ENCODE measurements at places on chromosomes 4 and X.

- DNase-seq, result no peak
Observed at GRCh38 chr4:1192493-1193205, 20.3 kb upstream of the SPON2 start.

DNA sequence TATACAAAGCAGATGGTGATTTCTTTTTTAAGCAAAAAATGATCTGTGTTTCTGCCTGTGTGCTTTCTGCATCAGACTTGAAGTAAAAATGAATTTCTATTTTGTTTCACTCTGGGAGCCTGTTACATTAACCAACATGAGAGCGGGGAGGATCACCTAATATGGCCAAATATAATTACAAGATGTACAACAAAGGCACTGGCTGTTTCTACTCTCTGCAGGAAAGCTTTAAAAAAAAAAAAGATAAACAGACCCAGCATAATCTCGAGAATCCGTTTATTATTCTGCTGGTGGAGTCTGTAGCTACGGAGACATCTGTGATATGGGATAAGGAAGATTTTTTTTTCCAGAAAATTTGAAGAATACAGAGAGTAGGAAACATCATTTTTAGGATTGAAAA is 103.6 kb downstream of the COMMD8 start:
- DNase-seq, result no peak

- DNase-seq, result no peak
Observed at GRCh38 chrX:44908153-44908552, 35.2 kb downstream of the KDM6A start.

- DNase-seq, result no peak
Observed at GRCh38 chr4:3688018-3688998, 77.9 kb upstream of the ADRA2C start.

DNA sequence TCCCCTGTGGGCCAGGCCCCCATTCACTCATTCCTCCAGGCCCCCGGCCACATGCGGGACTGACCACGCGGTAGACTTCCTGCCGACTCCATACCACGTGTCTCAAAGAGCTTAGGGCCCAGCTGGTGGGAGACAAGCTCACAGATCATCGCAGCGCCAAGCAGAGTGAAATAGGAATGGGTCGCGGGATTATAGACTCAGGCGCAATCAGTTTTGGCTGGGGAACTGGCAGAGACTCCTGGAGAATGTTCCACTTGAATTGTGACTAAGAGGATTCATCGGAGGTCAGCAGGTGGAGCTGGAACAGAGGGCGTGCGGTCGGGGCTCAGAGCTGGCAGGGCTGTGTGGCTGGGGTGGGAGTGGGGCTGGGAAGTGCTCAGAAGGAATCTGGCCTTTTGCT is 15.6 kb downstream of the ATP2B3 start:
- no peak for DNase-seq

DNA sequence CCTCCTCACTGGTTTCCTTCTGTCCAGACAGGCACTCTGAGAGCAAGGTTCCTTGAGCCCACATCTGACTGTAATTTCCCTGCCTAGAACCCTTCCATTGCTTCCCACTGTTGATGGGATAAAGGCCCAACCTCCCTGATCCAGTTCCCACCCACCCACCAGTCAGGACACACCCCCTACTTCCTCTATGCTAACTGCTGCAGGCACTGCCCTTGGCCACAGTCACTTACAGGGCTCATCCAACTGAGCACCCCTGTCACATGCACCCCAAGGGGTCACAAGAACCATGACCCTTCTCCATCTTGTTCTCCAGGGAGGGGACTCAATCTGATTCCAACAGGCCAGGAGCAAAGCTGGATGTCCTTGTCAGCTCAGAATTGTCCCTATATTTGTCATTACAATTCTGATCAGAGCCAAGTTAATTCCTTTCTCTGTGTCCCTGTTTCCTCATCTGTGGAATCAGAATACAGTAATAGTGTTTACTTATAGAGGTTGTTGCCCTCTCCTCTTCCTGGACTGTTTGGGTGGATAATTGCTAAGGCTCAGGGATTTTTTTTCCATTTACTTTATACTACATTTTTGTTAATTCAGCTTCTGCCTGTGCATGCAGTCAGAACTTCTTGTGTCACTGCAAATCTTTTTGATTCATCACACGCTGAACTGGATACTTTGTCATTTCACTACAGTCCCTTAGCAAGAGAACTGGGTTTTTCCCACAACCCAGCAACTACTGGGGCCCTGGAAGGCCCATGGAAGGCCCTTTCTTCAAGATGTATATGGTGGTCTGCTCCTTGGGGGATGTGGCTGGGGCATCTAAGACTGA is 105.6 kb upstream of the MAMLD1 start:
- DNase-seq, result no peak

DNA sequence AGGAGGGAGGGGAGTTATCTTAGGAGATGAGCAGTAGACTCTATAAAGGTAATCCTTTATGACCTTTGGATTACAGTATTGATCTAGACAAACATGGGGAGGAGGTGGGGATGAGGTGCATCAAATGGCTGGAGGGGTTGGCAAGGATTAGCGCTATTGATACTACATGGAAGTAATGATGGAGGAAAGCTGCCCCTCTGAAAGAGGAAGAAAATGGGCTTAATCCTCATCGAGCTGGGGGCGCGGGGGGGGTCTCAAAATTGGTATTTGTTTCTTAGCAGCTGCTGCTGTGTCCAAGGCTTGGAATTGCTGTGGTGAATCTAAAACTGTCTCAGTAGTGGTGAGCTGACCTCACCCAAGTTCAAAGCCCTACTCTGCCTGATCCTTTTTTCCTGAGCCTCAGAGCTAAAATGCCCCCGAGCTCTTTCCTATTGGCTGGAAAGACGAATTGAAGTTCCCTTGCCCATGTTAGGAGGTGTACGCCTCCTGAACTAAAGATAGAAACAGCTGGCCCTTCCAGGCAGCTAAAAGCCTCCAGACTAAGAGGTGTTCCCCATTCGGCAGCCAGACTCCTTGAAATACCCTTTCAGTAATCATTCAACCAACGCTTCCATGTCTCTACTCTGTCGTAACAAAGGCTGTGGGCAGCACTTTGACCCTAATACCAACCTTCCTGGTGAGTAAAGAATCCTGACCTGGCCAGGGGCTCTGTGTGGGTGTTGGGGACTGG is at the start of gene ITGB1BP2:
ITGB1BP2 (plus strand) TSS at position 556 of the 730 bp plus-strand sequence; CDS start at position 613, 57 bp downstream.
- no peak for DNase-seq

DNA sequence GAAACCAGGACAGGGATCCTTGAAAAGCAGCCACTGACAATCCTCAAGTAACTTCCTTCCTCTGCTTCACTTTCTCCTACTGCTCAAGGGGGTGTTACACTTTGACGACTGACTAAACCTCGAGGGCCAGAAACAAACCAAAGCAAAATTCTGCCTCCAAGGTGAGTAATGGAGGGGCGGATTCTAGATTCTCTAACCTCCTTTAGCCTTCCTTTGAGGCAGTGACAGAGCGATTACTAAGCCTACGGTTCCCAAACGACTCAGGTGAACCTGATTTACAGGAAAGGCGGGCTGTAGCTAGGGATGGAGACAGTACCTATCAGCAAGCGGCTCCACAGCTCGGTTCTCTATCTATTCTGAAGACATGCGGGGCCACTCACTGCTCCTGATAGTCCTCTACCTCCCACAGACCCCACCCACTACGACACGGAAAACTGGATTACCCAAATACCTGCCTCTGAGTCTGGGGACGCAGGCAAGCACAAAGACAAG is 487 bp downstream of the TBCK start:
- DNase-seq, result peak; percentile 78

- DNase-seq, result peak; percentile 0
Observed at GRCh38 chrX:44784241-44784640, 59.6 kb upstream of the DUSP21 start.

DNA sequence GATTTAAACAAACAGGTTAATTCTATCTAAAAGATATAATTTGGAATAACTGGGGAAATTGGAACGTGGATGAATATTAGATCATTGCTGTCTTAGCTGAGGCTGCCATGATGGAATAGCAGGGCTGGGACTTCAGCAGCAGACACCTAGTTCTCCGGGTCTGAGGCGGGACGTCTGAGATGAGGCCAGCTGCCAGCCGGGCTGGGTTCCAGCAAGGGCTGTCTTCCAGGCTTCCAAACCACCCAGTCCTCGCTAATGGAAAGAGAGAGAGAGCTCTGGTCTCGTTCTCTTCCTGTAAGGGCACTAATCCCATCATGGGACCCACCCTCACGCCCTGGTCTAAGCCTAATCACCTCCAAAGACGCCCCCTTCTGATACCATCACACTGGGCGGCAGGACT is 85.7 kb downstream of the ADRA2C start:
- DNase-seq, result no peak

DNA sequence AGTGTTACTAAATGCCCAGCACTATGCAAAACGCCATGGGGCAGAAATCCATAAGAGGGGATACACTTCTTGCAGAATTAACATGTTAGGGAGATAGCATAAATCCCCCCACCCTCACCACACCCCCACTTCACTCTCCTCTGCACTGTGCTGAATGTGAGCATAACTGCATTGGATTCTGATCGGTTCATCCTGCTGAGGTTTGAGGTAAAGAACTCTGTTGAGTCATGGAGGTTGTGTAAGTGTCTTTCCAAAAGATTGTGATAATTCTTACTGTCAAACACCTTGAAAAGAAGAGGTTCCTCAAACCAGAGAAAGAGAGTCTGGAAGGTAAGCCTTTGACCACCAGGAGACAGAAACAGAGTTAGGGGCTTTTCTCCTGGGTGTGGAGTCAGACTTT is 43.6 kb downstream of the RBM47 start:
- no peak for DNase-seq

GRCh38 chrX:85922821-85923220 is 124.5 kb downstream of the CHM start:
- peak; percentile 1 for DNase-seq

DNA sequence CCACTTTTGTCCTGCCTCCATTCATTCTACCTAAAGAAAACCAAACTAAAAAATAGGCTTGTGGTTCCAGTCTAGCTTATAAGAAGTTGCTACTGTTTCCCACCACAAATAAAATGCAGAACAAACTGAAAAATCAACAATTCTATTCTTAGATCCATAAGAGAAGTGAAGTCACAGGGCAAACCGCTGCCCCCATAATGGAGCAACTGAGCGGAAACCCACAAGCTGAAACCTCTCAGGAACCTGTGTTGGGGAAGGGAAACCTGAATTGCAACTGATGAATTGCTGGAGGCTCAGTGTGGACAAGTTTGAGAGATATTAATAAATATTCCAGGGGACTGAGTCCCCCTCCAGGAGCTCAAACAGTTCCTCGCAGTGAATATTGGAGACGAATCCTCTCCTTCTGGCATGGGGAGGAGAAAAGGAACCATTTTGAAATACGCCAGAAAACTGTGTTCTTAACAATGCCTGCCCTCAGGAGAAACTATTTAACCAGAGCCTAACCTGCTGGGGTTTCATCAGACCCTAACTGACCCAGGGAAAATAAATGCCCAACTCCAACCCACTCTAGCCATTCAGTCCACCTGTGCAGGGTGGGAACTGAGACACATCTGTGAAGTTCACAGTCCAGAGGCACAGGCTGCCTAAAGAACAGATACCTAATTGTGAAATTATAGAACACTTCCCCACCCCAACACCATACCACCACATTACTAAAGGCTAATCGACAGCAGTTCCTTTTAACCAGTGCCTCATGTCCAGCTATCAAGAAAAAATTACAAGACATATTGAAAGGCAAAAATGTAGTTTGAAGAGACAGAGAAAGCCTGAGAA is 22.8 kb upstream of the SH3RF1 start:
- no peak for DNase-seq

- DNase-seq, result no peak
Observed at GRCh38 chr4:41366911-41367517, 110.3 kb downstream of the UCHL1 start.

- DNase-seq, result no peak
Observed at GRCh38 chr4:142160509-142160908, 524.1 kb downstream of the IL15 start.

DNA sequence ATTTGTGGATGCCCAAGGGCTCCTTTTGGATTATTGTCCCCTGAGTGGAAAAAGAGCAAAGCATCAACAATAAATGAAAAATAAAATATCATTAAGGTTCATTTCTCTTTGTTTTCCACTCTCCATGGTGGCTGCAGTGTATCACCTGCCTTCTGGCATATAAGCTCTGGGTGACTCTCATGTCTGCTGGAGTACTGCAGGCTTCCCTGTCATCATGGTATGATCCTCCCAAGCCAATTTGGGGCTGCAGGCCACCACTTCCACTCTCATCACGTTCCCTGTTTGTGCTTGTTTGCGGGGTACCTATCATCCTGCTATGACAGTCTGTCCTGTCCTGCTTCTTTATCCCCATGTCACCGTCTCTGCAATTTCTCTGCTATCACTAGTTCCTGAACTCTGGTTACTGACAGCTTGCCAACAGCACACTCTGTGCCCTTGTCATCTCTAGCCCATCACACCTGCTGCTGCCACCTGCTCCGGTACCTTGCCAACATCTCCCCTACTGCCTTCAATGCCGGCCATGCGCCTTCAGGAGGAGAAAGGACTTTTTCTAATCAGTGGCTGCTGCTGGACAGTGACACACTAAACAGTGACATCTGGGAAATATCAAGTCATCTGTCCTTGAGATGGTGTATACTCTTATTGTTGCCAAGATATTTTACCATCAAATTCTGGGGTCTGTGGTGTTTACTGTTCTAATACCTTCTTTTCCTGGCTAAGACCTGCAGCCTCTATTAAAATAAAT is 23.0 kb upstream of the FGF5 start:
- no peak for DNase-seq

Data from epithelial cell of prostate (primary cell).